ENCODE measurements at places on chromosomes 2 and 18. TPM values are rescaled to one million over a fixed set of nuclear protein-coding genes. Genes with fewer than 3 reads are reported as not detected.

Gene DNER
- not detected for polyA plus RNA-seq

DNA sequence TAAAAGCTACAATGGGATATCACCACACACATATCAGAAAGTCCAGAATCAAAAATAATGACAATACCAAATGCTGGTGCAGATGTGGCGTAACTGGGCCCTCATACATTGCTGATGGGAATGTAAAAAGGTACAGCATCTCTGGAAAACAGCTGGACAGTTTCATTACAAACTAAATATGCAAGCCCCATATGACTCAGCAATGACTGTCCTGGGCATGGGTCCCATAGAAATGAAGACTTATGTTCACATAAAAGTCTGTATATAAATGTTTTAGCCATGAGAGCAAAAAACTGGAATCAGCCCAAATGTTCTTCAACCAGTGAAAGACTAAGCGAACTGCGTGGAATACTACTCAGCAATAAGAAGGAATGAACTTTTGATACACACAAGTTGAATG lies 56.7 kb downstream of the ALPK2 start:
- DNase-seq: no peak

Gene KLHL41
- polyA plus RNA-seq: not detected

- no peak for DNase-seq
These were observed 1.8 kb upstream of the SALL3 start for GRCh38 chr18:78977637-78978348.

Gene NCKAP5
- not detected for polyA plus RNA-seq

GRCh38 chr2:161159456-161160225 lies 587 bp upstream of the TANK start:
- DNase-seq: no peak

Gene PIGN
- polyA plus RNA-seq: 11.4 TPM

DNA sequence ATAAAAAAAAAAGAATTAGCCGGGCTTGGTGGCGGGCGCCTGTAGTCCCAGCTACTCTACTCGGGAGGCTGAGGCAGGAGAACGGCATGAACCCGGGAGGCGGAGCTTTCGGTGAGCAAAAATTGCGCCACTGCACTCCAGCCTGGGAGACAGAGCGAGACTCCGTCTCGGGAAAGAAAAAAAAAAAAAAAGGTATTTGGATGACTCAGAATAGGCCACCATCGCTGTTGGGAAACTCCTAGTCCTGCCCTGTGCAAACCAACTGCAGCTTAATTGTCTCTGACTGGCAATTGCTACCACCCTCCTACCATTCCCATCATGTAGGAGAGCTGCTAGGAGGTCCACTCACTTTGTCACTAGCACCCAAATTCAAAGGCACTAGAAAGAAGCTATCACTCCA lies 43.5 kb downstream of the ATP8B1 start:
- DNase-seq: no peak

Gene RPRD1A
- polyA plus RNA-seq: 8.7 TPM

DNA sequence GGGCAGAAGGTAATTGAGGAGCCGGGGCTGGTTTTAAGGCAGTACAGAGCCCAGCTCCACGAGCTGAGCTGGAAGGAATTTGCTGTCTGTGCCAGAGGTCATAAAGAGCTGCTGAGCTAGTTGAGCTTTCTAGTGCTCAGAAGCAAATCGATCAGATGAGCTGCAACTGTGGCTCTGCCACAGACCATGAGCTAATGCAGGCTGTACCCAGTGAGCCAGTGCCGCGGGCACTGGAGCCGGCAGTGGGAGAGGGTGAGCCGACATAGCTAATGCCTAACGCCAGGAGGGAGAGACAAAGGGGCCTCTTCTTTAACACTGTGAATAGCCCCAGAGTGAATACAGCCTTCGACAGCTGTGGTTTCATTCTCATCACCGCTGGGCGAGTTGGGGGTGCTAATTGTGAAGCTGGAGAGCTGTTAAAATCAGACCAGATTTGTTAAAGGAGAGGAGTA lies 410.1 kb upstream of the TCF4 start:
- no peak for DNase-seq

Gene RUFY4
- polyA plus RNA-seq: not detected

Gene ST6GAL2
- not detected for polyA plus RNA-seq

Gene CNDP1
- polyA plus RNA-seq: not detected

Gene ZAP70
- 184 TPM for polyA plus RNA-seq

- DNase-seq: peak; percentile 77
These were observed 524 bp upstream of the SERTAD2 start for GRCh38 chr2:64654063-64654811.

GRCh38 chr2:121650315-121650930 lies 1.2 kb upstream of the CLASP1 start:
- DNase-seq: no peak

DNA sequence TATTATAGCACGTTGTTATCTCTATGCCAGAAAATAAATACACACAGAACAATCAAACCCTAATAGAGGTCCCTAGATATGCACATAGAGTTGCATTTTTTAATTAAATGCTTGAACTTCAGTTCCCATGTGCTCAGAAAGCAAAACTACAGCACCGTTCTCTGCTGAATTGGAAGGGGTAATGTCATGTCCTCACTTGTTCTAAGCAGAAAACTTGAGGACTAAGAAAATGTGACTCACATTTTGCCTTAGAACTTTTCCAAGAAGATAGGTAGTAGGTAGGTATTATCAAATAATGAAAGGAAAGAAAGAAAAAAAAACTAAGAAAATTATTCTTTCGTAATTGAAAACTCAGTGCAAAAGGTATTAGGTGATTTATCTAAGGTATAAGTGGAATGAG lies 607.3 kb downstream of the ERBB4 start:
- no peak for DNase-seq

DNA sequence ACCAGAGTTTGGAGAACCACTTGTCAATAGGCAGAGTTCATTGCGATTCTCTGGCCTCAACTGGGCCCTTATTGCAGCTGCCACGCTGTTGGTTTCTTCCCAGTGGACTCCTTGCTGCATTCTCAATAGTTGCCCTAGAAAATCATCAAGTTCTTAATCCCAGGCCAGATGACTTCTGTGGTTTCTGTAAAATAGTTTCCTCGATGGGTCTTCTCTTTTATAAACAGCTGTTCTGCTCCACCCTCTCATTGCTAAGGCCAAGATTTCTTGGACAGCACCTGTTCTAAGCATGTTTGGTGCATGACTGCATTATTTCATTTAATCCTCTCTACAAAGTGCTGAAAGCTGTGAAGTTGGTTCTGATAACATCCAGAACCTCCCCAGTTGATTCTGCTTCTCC lies 131.0 kb downstream of the BCL2L11 start:
- DNase-seq: no peak

- no peak for DNase-seq
These were observed 6.8 kb upstream of the LAMA3 start for GRCh38 chr18:23682472-23682871.

- no peak for DNase-seq
These were observed 50.4 kb downstream of the SPATS2L start for GRCh38 chr2:200356857-200357384.

DNA sequence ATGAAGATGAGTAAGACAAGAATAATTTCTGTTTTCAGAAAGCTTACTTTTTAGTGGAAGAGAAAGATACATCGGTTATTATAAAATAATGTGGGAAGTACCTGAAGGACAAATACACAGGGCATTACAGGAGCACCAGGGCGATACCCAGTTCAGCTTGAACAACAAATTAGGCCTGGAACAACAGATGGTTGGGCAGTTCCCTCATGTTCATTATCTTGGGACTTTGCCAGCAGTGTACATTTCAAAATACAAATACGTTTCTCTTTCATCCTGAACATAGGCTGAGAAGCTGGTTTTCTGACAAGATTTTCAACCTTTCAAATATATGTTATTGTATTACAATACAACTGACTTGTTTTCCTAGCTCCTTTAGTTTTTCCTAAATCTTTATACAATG lies 79.6 kb downstream of the TGIF1 start:
- DNase-seq: no peak

Gene REG1B
- not detected for polyA plus RNA-seq

GRCh38 chr2:190277234-190278112 lies 42.2 kb downstream of the HIBCH start:
- DNase-seq: no peak

GRCh38 chr2:164898475-164898874 lies 56.9 kb downstream of the SLC38A11 start:
- no peak for DNase-seq

Gene GPR55
- 3.5 TPM for polyA plus RNA-seq

Gene PCARE
- not detected for polyA plus RNA-seq

Gene DHRS9
- not detected for polyA plus RNA-seq

GRCh38 chr2:143551971-143552650 lies 422.9 kb downstream of the ARHGAP15 start:
- DNase-seq: no peak

Gene APOB
- polyA plus RNA-seq: not detected

DNA sequence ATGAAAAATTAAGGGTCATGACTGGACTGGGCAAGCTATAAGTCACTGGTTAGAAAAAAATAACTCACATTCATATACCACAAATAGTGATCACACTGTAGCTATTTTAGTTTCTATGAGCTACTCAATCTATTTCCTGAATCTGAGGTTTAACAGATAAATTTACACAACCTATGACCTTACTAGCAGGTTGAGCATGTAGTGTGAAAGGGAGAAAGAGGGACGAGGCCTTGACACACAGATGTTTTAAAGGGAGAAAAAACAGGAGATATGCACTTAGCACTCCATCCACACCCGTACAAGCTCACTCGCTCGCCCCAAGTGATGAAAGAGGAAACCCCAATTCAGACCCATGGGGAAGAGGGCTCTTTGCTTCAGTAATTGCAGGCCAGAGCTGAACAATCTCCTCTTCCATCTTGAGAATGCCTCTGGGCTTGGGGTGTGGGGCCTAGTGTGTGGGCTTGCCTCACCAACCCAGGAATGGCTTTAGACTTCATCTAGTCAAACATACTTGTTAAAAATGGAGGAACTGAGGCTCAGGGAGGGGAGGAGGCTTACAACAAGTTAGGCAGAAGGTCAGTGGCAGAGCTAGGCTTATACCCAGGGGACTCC lies 10.7 kb downstream of the CYRIA start:
- no peak for DNase-seq

GRCh38 chr2:98903767-98904485 lies 32.1 kb downstream of the CRACDL start:
- DNase-seq: no peak

GRCh38 chr2:182057002-182057401 lies 71.3 kb downstream of the PPP1R1C start:
- DNase-seq: no peak

- DNase-seq: no peak
These were observed 149.3 kb downstream of the EXOC6B start for GRCh38 chr2:72676341-72677025.

Gene MMADHC
- 117 TPM for polyA plus RNA-seq

- no peak for DNase-seq
These were observed 2.4 kb upstream of the DTNA start for GRCh38 chr18:34707670-34708069.

Gene CAD
- polyA plus RNA-seq: 27.0 TPM

DNA sequence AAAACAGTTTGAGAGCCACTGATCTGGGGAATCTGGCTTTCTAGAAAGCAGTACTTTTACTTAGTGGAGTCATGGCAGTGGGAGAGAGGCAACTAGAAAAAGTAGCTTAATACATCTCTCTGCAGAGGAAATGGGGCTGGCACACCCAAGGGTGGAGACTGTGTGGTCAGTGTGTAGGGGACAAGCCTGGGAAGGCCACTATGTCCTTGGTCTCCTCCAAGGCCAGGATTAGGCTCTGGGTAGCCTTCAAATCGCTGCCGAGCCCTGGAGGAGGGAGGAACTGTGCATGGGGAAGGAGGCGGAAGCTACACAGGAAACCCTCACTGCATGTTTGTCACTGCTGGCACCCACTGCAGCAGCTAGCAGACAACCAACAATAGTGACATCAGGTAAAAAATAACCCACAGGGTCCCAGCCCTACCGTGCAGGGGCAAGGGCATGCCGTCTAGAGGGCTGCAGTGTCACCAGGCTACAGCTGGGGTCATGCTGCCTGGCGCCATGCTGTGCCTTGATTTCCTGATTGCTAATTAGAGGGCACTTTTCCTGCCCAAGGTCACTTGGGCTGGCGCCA lies 34.8 kb downstream of the LBH start:
- peak; percentile 80 for DNase-seq

- no peak for DNase-seq
These were observed 74.8 kb upstream of the FAM98A start for GRCh38 chr2:33673937-33674336.

- no peak for DNase-seq
These were observed 413.8 kb upstream of the SLC14A2 start for GRCh38 chr18:45201489-45201888.

DNA sequence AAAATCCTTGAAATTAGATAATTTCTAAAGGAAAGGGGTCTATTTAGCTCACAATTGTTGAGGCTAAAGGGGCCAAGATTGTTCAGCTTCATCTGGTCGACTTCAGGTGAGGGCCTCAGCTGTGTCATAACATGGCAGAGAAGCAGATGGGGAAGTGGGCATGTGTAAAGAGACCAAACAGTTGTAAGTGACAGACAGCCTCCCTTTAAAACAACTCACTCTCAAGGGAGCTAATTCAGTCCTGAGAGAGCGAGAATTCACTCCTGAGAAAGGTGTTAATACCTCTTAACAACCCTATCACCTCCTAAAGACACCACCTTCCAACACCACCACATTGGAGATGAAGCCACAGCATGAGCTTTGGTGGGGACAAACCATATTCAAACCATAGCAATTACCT lies 62.4 kb downstream of the KCMF1 start:
- no peak for DNase-seq
